ENCODE measurements at places on chromosomes 1 and 21.

GRCh38 chr1:18575620-18576019 is 55.0 kb upstream of the PAX7 start:
- DNase-seq = peak; percentile 36

- no peak for DNase-seq
Measured at GRCh38 chr1:229295745-229296144, 24.8 kb downstream of the RAB4A start.

- no peak for DNase-seq
Measured at GRCh38 chr1:116288201-116288598, 84.8 kb upstream of the ATP1A1 start.

DNA sequence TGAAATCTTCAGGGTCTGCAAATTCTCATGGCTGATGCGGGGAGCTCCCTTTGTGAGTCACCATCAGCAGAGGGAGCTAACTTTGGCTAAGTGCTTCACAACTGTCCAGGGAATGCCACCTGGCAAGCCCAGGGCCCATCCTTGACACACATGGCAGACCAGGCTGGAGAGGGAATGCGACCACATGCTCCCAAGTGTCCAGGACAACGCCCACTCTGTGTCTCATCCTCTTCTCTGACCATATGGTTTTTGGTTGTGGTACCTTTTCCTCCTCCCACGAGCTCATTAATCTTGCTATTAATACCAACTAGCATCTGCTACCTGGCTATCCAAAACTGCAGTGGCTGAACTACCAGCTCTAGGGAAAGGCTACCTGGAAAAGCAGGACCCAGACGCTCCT is 37.1 kb upstream of the CLSTN1 start:
- DNase-seq = no peak

DNA sequence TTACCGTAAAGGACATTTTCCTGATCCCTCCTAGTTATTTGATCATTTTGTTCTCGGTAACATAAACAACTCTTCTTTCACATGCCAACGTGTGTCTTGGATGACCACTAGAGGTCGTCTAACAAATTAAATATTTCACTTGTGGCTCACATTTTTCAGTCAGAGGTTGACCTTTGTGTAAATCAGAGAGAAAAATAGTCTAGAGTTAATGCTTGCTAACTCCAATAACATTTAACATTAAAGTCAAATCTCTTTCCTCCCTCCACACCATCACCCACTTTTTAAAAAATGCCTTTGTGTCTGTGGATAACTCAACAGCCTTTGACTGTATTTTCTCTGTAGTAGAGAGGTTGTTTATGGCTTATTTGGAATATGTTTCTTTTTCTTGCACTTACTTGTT is 220.5 kb upstream of the B3GALT2 start:
- DNase-seq = peak; percentile 66

GRCh38 chr1:155173478-155174323 is at the start of gene TRIM46:
TSS of gene TRIM46 (plus strand) at chr1:155173849. CDS start at chr1:155173967, 118 bp downstream.
- DNase-seq = peak; percentile 64

DNA sequence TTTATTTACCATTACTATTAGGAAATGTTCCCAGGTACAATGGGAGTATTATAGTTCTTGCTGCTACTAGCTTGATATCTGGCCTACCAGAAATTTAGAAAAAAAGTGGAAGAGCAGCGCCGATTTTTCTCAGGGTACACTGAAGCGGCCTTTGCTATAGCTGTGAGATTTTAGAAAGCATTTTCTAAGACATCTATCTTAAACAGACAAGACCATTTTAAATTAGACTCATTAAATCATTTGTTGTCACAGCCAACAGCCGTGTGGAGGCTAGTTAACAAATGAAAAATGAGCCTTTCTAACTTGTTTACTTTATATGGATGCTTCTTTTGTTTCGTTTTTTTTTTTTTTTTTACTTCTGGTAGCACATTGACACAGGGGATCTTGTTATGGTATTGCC is 183.2 kb upstream of the ZRANB2 start:
- DNase-seq = no peak

GRCh38 chr1:12063141-12064072 is at the start of gene TNFRSF8:
TSS of gene TNFRSF8 (plus strand) at chr1:12063303. CDS start at chr1:12063599, 296 bp downstream.
- peak; percentile 41 for DNase-seq

GRCh38 chr1:94925561-94926125 is 1.3 kb downstream of the CNN3 start:
- no peak for DNase-seq

GRCh38 chr1:172184506-172185191 is 235.8 kb upstream of the C1orf105 start:
- no peak for DNase-seq

DNA sequence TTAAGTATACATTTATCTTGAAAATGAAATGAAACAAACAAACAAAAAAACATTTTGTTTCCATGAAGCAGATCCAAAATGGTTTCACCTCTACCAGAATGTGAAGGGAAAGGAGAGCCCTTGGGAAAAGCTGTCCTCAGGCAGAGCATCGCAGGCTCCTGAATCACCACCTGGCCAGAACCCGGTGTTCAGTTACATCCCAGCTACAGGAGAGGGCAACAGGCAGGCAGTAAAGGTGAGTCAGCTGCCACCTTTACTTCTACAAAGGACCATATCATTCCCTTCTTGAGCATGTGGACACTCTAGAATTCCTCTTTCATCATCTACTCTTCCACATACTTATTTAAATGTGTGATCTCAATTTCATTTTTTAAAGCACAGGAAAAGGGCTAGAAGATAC is 151.2 kb downstream of the PIGK start:
- no peak for DNase-seq

GRCh38 chr21:35335951-35336446 is 286.9 kb upstream of the RUNX1 start:
- no peak for DNase-seq

Measured in CD4-positive, alpha-beta T cell treated with Interferon alpha-2 for 1 hour (primary cell).